ENCODE measurements at places on chromosomes 11 and 22.
A peak's percentile ranks its signal among the peaks of the same experiment; 100 is the strongest.

- DNase-seq = no peak
These were observed 21.3 kb upstream of the DRG1 start for GRCh38 chr22:31378123-31378522.

- DNase-seq = no peak
These were observed 123.3 kb downstream of the APIP start for GRCh38 chr11:34792814-34793258.

- DNase-seq = no peak
These were observed 1.1 kb downstream of the USP35 start for GRCh38 chr11:78189851-78190250.

- DNase-seq = no peak
These were observed 414.8 kb downstream of the BUD13 start for GRCh38 chr11:116357784-116358544.

- no peak for DNase-seq
These were observed 734.7 kb downstream of the KCNA4 start for GRCh38 chr11:29282088-29282487.

DNA sequence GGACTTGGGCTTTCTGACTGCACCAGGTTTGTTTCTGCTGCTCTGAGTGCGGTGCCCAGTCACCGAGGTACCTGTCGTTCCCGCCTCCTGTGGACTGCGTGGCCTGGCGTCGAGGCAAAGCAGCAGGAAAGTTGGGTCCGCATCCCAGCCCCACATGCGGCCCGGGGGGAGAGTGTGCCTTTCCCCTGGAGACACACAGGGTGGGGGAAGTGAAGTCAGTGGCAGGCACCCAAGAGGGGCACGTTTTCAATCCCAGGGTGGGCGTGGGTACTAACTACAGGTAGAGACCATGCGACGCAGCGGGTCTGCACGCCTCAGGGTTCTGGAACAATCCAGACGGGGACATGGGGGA lies 25.3 kb upstream of the GRAMD4 start:
- DNase-seq = no peak

DNA sequence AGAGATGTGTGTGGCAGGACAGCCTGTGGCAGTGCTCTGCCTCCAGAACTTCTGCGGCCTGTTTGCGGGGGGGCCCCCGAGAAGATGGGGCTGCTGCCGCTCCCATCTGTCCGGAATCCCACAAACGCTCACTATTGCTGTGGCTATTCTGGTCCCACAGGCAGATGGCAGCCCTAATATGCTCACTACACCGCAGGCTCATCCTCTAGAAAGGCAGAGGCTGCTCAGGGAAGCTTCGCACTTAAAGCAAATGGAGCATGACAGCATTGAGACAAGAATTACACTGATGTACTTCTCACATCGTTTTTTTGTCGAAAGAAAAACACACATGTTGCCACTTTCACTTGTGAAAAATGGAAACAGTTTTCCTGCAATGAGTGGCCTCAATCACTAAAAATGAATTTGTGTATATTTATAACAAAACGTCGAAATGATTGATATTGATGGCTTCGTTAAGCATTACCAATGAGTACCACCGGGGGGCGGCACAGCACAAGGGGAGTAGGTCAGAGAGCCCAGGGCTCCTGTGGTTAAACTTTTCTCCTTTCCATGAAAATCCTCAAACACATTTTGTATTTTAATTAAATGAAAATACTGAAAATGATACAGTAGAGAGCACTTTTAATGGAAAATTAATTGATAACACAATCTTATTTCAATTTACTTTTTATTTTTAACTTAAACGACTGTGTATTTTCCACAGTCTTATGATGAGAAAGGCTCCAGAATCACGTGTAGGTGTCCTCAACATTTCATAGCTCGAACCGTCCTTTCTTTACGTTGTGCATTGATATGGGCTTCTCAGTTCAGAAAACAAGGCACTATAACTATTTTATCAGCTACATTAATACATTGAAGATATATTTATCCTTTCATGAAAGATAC lies 69.1 kb downstream of the CTTN start:
- DNase-seq = no peak

- no peak for DNase-seq
These were observed 26.3 kb downstream of the PTDSS2 start for GRCh38 chr11:476416-476815.

GRCh38 chr11:19374151-19374569 lies 133.4 kb upstream of the E2F8 start:
- no peak for DNase-seq

GRCh38 chr11:1548221-1549070 lies 23.6 kb downstream of the DUSP8 start:
- DNase-seq = peak; percentile 72

DNA sequence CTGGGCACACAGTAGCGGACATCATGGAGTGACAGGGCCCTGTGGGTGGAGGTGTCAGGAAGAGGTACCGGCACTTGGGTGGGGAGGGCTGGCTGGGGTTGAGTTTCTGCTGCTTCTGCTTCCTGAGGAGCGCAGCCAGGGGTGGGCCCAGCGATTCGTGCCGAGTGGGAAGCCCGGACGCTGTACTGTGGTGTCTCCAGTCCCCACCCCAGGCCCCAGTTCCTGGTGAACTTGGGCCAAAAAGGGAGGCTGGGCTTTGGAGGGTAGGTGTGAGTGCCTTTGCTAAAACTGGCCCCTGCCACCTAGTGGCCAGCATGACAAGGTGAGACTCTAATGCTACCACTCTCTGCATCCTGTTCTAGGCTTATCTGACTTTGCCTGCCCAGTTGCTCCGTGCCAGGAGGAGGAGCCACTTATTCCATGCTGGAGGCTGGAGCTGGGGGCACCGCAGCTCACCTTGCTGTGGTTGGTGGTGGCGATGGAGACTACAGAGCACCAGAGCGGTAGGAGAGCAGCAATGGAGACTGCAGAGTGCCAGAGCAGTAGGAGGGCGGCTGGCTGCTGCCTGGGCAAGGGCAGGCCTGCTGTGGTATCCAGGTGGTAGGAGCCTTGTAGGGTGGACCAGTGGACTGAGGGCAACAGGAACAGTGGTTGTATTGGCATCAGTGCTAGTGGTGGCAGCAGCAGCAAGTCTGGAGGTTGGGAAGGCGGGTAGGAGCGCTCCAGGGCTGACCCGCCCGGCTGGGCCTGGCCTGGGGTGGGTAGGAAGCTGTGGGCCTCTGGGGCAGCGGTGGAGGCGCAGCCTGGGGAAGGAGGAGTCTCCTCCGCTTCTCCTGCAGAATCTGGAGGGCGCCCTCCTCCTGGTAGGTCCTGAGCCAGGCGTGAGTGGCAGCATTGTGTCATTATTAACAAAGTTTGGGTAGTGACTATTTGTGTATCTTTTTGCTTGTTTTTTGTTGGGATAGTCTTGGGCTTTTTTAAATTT lies 2.2 kb upstream of the RFPL2 start:
- no peak for DNase-seq

- no peak for DNase-seq
These were observed 34.4 kb upstream of the WNT11 start for GRCh38 chr11:76240666-76241065.

DNA sequence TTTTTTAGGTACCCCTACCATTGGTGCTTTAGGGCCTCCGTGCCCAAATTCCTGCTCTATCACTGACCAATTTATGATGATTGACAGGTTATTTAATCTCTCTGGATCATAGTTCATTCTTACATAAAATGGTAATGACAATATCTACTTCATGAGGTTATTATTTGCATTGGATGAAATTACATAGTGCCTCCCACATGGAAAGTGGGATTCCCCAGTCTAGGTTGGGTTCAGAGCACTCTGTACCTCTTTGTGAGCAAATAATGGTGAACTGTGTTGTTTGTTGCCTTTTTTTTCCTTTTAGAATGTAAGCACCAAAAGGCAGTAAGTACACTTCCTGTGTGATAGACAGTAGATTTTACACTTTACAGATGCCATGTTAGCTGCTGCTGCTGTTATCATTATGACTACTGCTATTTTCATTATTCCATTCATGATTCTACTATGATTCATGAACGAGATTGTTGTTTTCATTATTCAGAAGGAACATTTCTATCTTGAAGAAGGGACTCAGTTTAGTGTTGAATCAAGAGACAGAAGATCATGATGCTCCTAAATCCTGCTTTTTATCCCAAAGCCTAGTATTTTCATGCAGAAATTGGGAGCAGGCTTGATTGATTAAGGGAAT lies 100.8 kb downstream of the ALX4 start:
- DNase-seq = no peak

GRCh38 chr11:124886476-124886875 lies 11.2 kb downstream of the ROBO4 start:
- DNase-seq = no peak

DNA sequence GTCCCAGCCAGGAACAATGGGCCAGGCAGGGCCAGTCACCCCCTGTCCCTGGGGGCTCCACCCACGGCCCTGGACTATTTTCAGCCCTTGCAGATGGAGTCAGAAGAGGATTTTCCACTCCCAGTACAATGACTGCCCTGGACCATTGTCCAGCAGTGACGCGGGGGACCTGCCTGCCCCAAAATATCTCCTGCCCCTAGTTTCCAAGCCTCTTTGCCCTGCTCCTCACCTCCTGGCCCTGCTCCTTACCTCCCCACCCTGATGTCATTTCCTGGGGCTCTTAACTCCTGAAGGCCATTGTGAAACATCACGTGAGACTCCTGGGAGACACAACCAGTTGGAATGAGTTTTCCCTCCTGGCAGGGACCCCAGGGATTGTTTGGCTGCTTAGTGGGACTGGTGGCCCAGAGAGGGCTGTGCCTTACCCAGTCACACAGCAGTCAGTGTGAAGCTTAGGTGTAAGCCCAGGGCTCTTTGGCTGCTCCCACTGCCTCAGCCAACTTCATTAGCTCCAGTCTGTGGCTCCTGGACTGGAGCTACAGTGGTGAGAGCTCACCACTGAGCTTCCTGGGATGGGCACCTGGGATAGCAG lies 22.2 kb downstream of the P2RY2 start:
- DNase-seq = no peak

DNA sequence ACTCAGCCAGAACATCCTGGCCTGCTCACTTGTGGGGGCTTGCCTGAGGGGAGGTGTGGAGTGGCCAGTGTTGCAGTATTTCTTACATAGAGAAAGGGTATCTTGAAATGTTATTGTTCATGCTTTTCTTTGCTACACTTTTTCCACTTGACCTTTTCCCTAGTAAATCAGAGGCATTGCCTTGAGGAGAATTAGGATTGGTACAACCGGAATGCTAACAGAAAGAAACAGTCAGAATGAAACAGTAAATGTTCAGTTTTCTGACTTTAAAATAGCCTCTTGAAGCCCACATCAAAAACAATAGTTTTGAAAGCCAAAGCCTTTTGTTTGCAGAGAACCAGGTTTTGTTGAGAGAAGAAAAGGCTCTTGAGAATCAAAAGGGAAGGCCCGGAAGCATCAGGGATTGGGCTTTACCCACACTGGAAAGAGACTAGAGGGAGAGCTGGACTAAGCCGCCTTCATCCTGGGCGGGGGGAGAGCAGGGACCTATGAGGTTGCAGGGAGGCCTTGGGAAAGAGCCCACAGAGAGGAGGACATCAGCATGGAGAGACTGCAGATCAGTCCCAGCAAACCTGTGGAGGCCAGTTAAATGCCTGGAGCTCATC lies 12.4 kb downstream of the ADM start:
- DNase-seq = no peak

GRCh38 chr11:44989831-44990566 lies 39.3 kb upstream of the TP53I11 start:
- no peak for DNase-seq

GRCh38 chr22:30643055-30643875 lies 7.7 kb downstream of the SLC35E4 start:
- no peak for DNase-seq

DNA sequence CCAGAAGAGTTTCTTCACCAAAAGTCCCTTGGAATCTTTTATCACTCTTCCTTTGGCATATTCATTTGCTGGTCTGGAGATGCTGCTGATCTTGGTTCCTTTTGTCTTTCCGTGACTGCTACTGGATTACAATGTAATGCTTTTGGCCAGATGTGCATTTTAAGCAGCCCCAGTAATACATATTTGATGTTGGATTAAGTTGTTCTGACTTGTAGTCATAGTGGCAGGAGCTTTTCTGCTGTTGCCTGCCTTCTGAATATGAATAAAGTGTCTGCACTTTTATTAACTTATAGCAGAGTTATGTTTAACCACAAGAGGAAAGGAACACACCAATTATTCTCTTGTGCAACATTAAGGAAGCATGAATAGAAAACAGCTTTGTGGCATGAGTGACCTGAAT lies 360.0 kb upstream of the DDI1 start:
- no peak for DNase-seq

GRCh38 chr22:20584872-20585638 lies 77.6 kb downstream of the MED15 start:
- DNase-seq = no peak

GRCh38 chr11:13280092-13280722 lies 2.6 kb downstream of the BMAL1 start:
- DNase-seq = no peak

GRCh38 chr11:82560836-82561235 lies 172.8 kb downstream of the FAM181B start:
- DNase-seq = no peak

DNA sequence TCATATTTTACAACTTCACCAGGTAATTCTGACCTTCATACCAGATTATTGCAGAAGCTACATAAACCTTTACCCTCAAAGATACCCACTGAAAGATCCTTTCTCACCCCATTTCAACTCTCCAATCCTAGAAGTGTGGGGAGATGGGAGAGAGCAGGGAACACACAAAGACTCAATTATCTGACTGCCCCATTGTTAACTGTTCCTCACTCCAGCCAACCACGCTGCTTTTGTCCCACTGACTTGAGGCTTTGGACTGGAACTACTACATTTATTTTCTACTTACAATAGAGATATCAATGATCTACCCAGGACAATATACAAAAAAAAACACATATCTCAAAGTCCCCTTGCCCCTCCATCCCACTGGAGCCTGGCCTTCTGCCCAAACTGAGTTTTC lies 44.7 kb upstream of the SLN start:
- no peak for DNase-seq

DNA sequence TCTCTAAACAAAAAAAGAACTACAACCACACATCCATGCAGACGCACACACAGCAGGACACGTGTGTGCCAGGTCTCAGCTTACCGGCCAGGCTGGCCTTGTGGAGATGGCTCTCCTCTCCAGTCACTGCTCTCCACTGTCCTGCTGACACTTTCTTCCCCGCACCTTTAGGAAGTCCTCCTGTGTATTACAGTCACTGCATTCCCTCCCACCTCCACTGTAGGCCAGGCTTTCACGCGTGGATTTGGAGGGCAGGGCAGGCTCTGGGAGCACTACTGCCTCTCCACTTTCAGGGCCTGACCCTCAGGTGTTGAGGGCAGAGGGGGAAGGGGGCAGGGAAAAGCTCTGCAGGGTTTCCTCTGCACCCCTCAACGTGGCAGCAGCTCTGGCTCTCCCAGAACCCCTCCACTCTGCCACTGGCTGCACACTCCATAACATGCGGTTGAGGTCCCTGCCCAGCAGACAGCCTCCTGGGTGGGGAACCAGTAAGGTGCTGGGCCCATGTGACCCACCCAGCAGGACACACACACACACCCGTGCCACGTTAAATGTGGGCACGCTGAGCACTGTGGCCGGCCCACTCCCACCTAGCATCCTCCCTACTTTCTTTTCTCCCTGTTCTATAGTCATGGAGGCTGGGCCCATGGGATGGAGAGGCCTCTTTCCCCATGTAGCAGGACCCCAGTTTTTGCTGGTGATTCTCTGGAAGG lies 107.0 kb upstream of the PITPNB start:
- DNase-seq = no peak

All from left renal pelvis (tissue), 4 donors.